Nucleus accumbens (tissue), 56 donors: ENCODE measurements at places on chromosomes 6 and 20.

GRCh38 chr6:116286773-116287358 is 7.1 kb upstream of the TSPYL1 start:
- DNase-seq, result no peak

DNA sequence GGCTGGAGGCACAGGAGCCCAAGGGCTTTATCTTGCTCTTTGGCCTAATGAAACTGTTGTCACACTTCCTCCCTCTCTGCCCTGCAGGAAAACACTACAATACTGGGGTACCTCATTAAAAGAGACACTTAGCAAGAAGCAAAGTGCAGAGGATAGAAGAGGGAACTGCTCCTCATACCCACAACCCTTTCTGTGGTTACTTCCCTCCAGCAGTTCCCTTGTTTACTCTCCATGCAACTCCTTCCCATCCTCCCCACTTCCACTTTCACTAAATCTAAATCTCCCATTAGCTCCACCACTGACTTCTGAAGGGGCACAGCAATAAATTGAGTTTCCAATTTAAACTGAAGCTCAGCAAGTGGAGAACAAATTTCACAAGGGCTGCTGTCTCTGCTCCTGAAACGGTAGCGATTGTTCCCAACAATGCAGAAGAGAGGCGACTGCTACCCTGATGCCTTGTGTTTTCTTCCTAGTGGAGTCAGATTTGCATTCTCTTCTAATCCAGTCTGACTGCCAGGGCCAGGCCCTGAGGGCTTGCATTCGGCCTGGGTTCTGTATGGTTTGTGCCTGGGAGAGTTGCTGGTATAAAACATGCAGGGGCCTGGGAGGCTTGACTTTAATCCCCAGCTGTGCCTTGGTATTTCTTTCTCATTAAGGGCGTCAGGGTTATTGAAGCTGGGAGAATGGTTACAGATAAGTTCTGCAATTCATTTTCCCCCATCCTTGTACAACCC is 454.7 kb downstream of the TFAP2B start:
- no peak for DNase-seq

DNA sequence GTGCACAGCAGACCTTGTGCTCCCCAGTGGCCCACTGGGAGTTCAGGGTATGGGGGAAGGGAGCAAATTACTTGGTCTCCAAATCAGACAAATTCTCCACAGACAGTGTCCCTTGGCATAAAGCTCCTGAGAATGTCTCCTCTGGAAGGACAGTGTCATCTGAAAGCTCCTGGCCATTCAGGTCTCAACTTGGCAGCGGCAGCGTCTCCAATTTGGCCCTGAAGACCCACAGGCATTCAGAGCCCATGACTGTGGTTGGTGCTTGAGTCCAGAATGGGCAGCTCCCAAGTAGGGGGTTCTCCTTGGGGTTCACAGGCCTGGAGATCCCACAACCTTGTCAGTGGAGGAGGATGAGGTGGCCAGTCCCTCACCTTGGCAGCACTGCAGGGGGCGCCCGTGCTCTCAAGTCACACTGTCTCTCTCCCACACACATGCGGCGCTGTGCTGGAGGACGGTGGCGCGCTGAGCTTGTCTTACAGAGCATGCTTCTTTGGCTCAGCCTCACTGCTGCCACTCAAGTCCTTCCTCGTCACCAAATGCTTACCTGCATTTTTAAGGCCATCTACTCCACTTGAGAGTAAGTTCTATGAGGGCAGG is 20.7 kb downstream of the DYNLRB1 start:
- peak; percentile 76 for DNase-seq

- no peak for DNase-seq
Observed at GRCh38 chr6:14095437-14095836, 22.1 kb upstream of the CD83 start.

DNA sequence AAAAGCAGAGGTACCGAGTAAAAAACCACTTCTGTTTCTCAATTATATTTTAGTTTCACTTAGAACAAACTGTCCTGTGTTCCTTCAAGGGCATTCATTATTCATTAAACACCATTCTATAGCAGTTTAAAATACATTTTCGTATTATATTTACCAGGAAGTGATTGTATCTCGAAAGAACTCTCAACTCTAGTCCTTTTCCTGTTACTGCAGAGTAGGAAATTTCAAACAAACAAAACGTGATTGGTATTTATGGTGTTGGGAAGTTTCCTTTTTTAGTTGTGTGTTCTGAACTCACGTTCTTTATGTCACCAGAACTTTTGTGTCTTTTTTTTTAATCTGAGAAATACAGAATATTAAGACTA is 139.5 kb upstream of the BTBD3 start:
- DNase-seq, result no peak

DNA sequence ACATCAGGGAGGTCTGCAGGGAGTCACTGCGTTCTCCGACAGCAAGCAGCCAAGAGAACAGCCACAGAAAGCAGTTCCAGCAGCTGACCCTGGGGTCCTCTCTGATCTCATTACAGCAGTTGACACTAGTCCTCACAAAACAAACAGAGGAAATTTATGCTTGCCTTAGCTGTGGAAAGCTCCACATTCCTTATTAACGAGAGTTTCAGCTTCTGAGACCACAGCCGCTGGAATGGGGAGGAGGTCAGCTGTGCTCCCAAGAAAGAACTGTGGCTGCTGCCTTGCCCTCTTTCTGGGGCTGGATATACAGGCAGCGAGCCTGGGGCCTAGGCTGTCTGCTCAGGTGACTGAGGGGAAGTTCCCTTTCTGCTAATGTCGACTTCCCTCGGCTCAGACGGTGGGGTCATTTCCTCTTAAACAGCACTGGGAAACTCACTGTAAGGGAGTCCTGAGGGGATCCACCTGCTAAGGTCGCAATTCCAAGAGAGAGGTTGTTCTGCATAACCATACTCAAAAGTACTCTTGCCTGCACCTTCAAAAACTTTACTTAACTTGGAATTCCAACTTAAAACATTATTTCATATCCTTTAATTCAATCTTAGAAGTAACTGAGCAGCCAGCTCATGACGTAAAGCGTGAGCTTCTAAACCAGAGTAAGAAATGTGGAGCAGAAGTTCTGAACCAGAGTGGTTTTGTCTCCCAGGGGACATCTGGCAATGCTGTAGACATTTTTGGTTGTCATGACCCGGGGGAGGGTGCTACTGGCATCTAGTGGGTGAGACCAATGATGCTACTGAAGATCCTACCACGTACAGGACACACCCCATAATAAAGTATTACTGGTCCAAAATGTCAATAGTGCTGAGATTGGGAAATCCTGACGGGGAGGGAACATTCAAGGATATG is 80.3 kb downstream of the BACH2 start:
- peak; percentile 6 for DNase-seq

DNA sequence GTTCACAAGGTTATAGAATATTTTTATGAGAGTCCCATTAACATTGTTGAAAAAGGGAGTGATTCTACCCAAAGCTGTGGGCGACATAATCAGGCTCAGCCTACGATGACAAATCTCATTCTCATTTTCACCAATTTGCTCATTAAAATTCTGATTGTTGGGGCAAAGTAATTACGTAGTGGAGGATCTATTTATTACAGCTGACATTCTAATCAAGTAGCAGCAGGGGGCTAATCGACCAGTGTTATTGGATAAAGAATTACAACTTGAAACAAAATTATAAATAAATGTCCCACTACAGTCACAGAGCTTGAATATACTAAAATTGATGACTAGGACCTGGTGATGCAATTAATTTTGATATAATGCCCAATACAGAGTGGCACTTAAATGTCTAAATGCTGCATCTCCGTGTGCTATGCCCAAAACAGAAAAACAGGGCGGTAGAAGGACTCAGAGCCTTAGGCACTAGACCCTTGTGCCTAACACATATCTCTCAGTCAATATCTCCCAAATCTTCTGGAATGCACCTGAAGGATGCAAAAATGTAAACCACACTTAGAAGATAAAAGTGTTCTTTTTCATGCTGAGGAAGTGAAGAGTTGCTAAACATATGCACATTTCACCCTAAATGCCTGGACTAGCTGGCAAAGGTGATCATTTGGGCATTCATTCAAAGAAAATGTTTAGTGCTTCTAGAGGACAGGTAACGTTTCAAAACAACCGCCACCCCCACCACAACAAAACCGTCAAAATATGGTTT is 88.3 kb downstream of the CD24 start:
- no peak for DNase-seq

- no peak for DNase-seq
Observed at GRCh38 chr20:41213150-41213820, 75.9 kb downstream of the PLCG1 start.
